ENCODE measurements at places on chromosomes 12 and 14. TPM values are rescaled to one million over a fixed set of nuclear protein-coding genes. Genes with fewer than 3 reads are reported as not detected.

MSRB3 gene
- 76.0 TPM for polyA plus RNA-seq

DNA sequence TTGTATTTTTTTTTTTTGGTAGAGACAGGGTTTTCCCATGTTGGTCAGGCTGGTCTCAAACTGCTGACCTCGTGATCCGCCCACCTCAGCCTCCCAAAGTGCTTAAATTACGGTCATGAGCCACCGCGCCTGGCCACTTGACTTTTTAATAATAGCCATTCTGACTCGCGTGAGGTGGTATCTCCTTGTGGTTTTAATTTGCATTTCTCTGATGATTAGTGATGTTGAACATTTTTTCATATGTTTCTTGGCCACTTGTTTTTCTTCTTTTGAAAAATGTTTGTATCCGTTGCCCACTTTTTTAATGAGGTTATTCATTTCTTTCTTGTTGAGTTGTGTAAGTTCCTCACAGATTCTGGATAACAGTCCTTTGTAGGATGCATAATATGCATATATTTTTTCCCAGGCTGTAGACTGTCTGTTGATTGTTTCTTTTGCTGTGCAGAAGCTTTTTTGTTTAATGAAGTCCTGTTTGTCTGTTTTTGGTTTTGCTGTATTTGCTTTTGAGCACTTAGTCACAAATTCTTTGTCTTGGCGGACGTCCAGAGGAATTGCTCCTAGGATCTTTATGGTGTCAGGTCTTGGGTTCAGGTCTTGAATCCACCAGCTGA lies 10.3 kb upstream of the PGAM5 start:
- peak; percentile 8 for DNase-seq

GRCh38 chr12:127899971-127900370 lies 367.0 kb upstream of the TMEM132C start:
- DNase-seq, result no peak

AMN gene
- 0.17 TPM for polyA plus RNA-seq

DNA sequence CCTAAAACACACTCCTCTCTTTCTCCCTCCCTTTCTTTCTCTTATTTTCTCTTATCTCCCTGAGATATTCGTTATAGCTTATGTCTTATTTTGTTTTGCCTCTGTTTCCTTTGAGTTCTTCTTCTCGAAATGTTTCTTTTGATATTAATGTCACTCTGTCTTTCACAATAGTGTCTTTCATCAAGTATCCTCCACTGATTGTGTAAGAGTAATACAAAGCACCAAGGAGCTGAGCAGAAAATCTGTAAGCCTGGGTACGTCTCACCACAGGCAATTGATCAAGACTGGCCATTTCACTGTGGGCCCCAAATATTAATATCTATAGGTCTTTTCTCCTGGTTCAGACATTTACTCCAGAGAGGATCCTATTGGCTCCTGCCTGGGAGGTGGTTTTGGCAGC lies 4.8 kb upstream of the LYZ start:
- DNase-seq, result no peak

- no peak for DNase-seq
These were observed 10.1 kb upstream of the GRIP1 start for GRCh38 chr12:66688846-66689439.

GRCh38 chr12:68348419-68348818 lies 16.3 kb upstream of the MDM1 start:
- DNase-seq, result no peak
